ENCODE measurements at places on chromosomes 3 and 15. TPM values are rescaled to one million over a fixed set of nuclear protein-coding genes. Genes with fewer than 3 reads are reported as not detected.

SERINC4 gene
- polyA plus RNA-seq, result 0.56 TPM

DNA sequence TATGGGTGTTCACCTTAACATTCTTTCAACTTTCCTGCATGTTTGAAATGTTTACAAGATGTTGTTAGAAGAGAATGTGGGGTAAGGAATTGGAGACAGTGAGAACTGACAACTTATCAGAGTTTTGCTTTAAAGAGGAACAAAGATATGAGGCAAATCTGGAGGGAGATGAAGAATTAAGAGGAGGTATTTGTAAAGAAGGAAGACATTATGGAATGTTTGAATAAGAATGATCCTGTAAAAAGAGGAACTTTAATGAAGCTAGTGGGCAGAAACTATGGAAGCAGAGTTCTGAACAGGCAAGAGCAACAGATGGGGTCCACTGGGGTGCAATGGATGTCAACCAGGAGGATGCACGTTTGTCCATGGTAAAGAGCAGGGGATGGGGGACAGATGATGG is 27.7 kb downstream of the PLD1 start:
- peak overlapping the region; percentile 52 for H3K27ac ChIP-seq
- peaks cover 26% of the 10 kb centered on the region for H3K4me1 ChIP-seq
- no peaks in the 10 kb centered on the region for H3K36me3 ChIP-seq
- peak; percentile 38 for DNase-seq

DNA sequence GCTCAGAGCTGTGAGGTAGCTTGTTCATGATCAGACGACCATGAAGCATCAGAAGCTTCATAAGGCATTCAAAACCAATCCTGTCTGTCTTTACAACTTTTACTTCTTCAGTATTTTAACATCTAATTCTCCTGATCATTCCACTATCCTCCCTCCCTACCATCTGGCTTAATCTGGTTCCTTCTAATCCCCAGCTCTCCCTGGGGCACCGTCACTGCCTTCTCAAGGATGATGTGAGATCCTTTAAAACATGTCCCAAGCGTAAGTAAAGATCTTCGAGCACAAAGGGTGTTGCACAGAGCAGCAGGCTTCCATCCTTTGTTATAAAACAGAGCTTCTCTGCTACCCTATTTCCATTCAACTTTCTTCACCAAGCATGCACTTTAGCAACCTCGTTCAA is 362.7 kb upstream of the ARRDC4 start:
- no peaks in the 10 kb centered on the region for H3K36me3 ChIP-seq
- no peak for DNase-seq
- H3K27ac ChIP-seq, result no peak overlapping the region
- no peaks in the 10 kb centered on the region for H3K27me3 ChIP-seq

VEPH1 gene
- polyA plus RNA-seq, result not detected

NRROS gene
- polyA plus RNA-seq, result 7.5 TPM

DNA sequence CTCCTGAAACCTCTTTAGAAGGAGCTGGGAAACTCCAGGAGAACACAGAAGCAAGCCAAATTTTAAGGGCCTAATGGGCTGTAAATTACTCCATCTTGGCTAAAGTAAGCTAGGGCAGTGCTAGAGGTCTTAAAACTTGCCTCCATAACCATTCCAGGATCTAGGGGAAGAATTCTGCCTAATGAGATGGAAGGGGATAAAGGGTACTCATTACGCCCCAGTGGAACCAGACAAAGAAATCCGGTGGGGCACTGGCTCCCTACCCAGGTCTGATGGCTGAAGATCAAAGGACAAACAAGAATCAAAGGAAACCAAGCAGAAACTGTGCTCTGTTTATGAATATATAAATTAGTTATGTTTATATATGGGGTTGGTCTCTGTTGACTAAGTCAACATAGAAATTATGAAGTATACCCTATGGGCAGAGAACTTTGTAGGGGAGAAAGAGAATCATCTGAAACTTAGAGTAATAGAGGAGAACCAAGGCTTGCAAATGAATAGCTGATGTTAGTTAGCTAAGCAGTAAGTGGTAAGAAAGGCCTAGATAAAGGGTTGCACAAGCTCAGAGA is 57.8 kb downstream of the NCEH1 start:
- peaks cover 17% of the 10 kb centered on the region for H3K4me1 ChIP-seq
- no peak overlapping the region for H3K4me3 ChIP-seq
- no peak for DNase-seq
- no peak overlapping the region for H3K27ac ChIP-seq

DNA sequence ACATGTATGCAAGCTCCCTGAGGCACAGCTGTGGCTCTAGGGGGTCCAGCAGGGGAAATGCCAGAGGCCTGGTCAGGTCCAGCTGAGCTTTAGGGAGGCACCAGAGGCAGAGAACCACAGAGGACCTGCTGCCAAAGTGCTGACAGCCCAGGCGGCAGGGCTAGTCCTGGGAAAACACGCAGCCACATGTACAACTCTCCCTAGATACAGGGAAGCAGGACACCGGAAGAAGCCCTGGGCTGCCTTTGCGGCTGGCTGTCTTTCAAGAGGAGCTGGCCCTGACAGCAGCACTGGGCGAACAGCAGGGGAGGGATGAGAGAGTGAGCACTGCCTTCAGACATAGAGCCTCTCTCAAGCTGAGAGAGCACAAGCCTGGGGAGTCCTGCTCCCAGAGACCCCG is 40.7 kb downstream of the RFT1 start:
- peaks cover 17% of the 10 kb centered on the region for H3K4me1 ChIP-seq
- no peak for DNase-seq
- H3K27ac ChIP-seq, result no peak overlapping the region

AQP9 gene
- 112 TPM for polyA plus RNA-seq

DNA sequence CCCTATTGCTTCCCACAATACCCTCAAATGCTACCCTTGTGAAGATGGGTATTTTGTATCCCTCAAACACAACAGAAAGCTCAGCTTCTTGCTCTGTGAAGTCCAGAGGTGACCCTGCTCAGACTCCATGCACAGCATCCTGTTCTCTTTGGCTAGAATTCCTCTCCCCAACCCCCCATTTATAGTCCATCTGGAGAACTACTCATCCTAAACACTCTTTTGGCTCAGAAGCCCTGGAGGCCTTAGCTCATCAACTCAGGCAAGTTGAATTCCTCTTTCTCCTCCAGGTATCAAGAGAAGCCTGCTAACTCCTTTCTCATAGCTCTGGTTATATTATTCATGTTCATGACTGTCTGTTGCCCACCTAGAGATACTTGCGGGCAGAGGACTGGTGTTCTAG is 18.3 kb upstream of the GASK1A start:
- no peaks in the 10 kb centered on the region for H3K36me3 ChIP-seq
- no peak overlapping the region for H3K4me3 ChIP-seq
- no peaks in the 10 kb centered on the region for H3K4me1 ChIP-seq
- H3K27ac ChIP-seq, result no peak overlapping the region

IL17RB gene
- not detected for polyA plus RNA-seq

GRCh38 chr15:75523011-75523410 is 56.1 kb downstream of the PTPN9 start:
- H3K4me1 ChIP-seq, result no peaks in the 10 kb centered on the region
- no peaks in the 10 kb centered on the region for H3K27me3 ChIP-seq

SLC28A2 gene
- not detected for polyA plus RNA-seq

- no peaks in the 10 kb centered on the region for H3K27me3 ChIP-seq
- H3K27ac ChIP-seq, result no peak overlapping the region
- no peaks in the 10 kb centered on the region for H3K4me1 ChIP-seq
- peaks cover 30% of the 10 kb centered on the region for H3K36me3 ChIP-seq
Measured at GRCh38 chr3:45499529-45499928, 95.0 kb upstream of the LIMD1 start.

DNA sequence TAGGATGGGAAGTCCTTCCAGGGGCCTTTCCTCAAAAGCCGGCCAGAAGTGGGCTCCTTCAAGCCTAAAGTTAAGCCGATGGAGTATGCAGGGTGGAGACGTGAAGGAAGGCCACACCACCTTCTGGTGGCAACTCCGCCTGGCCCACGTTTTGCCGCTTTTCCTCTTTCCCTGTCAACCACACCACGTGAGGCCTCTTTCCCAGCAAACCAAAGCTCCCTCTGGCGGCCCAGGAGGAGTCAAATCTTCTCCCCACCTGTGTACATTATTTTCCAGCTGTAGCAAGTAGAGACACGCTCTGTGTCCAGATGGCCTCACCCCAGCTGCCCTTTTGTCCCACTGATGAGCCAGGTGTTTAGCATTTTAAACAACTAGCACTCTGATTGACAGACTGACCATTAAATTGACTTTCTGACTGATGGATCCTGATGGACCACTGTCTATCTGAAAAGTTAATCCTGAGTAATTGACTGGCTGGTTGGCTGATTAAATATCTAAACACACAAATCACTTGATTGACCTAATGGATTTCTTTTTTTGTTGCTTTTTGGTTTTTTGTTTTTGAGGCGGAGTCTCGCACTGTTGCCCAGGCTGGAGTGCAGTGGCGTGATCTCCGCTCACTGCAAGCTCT is 59.6 kb upstream of the ZBTB38 start:
- H3K27me3 ChIP-seq, result no peaks in the 10 kb centered on the region
- no peaks in the 10 kb centered on the region for H3K36me3 ChIP-seq
- DNase-seq, result no peak
- H3K4me3 ChIP-seq, result no peak overlapping the region
- H3K27ac ChIP-seq, result no peak overlapping the region

GRCh38 chr15:83694015-83694414 is 40.1 kb downstream of the ADAMTSL3 start:
- H3K4me3 ChIP-seq, result no peak overlapping the region
- H3K4me1 ChIP-seq, result no peaks in the 10 kb centered on the region
- no peak overlapping the region for H3K27ac ChIP-seq
- no peak for DNase-seq

GRCh38 chr3:14991151-14991742 is 43.9 kb downstream of the NR2C2 start:
- no peak for DNase-seq
- H3K4me1 ChIP-seq, result no peaks in the 10 kb centered on the region
- H3K27me3 ChIP-seq, result no peaks in the 10 kb centered on the region
- H3K27ac ChIP-seq, result no peak overlapping the region
- H3K4me3 ChIP-seq, result no peak overlapping the region
- no peaks in the 10 kb centered on the region for H3K36me3 ChIP-seq

ARGFX gene
- not detected for polyA plus RNA-seq

OR4F15 gene
- not detected for polyA plus RNA-seq

DNA sequence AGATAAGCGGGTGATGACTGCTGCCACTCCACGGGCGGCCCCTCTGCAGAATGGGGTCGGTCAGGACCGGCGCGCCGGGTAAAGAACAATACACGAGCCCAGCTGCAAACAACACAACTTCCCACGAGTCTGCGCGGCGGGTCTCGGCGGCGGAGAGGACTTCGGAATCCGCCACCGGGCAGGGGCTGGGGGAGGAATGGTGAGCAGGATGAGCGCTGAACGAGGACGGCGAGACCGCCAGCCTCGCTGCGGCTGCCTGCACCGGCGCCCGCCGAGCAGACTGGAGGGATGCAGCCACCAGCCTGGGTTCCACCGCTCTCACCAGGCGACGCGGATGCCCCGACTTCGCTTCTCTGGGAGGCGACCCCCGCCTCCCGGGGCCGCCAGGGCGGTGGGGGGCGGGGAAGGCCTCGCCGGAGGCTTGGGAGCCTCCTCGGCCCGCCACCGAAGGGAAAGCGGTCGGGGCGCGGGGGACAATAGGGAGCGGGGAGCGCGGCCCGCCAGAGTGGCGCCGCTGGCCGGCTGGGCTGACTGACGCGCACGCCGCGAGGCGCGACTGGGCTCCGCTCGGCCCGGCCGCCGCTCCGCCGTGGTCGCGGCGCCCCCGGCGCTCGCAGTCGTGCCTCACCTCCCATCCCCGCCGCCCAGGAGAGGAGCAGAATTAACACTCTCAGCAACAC is 515 bp downstream of the ADAM10 start:
- peak overlapping the region; percentile 61 for H3K4me3 ChIP-seq
- peak overlapping the region; percentile 96 for H3K27ac ChIP-seq
- no peak for DNase-seq
- H3K4me1 ChIP-seq, result peaks cover 38% of the 10 kb centered on the region
- H3K27me3 ChIP-seq, result no peaks in the 10 kb centered on the region

GRCh38 chr3:174681784-174682183 is 177.3 kb upstream of the NAALADL2 start:
- no peaks in the 10 kb centered on the region for H3K36me3 ChIP-seq
- H3K27ac ChIP-seq, result no peak overlapping the region
- no peak overlapping the region for H3K4me3 ChIP-seq
- no peaks in the 10 kb centered on the region for H3K4me1 ChIP-seq
- DNase-seq, result no peak

Data from CD14-positive monocyte (primary cell).